PC-3 (cell line): ENCODE measurements at places on chromosomes 6 and 20. TPM values are rescaled to one million over a fixed set of nuclear protein-coding genes. Genes with fewer than 3 reads are reported as not detected.

GRCh38 chr6:50380406-50381098 is 330.8 kb upstream of the DEFB112 start:
- no peak for DNase-seq

GRCh38 chr6:105608711-105609374 is 206.0 kb upstream of the PREP start:
- peak; percentile 84 for DNase-seq

DNA sequence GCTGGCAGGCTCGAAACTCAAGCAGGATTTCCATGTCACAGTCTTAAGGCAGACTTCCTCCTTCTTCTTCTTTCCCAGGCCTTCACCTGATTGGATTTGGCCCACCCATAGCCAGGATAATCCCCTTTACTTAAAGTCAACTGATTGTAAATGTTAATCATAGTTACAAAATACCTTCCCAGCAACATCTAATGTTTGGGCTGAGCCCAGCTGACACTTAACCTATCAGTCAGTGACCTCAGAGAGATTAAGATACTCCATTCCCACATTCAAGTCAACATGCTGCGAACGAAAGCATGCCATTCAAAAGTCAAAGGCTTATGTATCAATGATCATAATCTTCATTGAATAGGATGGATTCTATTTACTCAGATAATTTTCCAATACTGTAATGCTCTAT is 16.0 kb downstream of the MAP7 start:
- DNase-seq: no peak

- DNase-seq: peak; percentile 43
Measured at GRCh38 chr20:5001174-5002076, at the start of gene SLC23A2. TSS of gene SLC23A2 (minus strand) at chr20:5001510. CDS start at chr20:4932562, 68,948 bp downstream.

Gene RPP40
- total RNA-seq: 29.3 and 37.9 TPM in 2 replicates

DNA sequence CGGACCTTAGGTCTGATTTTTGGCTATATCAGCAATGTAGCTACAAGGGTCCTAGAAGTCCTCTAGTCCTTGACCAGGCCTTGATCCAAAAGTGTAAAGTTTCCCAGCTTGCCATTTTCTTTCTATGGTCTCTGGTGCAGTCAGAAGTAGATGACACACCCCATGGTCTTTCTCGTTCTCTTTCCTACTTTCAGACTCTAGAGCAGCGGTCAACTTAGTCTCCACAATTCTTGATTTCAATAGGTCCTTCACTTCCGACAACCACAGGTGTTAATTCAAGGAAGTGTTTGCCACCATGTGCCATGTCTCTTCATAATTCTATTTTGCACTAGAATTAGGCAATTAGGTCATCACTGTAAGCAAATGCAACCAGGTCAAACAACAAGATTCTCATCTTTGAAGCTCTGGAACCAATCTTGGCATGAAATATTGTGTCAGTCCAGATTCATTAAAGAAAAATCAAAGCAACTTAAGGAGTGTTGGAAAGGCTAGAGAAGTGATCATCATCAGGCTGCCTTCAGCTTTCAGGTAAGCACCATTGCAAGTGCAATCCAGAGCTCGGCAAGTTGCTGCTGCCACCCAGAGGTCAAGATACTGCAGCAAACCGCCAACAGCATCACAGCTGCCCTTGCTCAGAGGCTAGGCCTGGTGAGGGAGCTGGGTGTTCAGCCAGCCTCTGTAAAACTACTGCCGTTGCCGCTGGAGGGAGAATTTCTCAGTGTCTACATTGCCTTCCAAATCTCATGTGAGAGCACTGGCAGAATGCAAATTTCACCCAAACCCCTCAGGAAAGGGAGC is 5.6 kb upstream of the SYNE1 start:
- peak; percentile 60 for DNase-seq

DNA sequence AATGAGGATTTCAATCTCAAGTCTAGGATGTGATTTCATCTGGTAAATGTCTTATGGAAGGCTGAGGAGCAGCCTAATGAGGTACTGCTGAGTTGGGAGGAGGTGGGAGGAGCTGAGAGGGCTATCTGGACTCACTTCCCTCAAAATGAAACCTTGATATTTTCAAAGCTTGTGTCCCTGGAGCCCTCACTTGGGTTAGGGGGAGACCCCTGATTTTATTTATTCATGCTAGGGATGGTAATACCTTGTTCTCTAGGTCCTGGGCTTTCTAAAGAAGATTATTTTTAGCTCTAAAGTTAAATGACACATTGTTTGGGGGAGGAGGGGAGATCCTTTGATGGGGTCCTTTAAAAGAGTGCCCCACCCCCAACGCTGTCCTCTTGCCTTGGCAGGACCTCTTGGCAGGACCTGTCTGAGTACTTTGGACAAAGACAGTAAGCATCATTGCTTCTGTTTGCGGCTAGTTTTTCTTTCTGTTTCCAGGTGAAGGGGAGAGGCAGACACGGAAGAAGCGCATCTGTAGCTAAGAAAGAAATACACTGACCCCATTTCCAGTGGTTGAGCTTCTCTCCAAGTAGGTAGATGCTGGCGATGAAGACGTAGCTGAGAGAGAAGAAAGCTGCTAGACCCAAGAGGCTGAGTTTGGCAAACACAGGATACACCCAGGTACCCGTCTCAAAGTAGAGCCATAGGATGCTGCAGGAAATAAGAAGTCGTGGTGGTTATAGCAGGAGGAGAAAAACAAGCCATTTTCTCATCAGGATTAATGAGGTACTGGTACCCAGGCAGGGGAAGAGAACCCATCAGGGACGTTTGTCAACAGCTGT is 55.6 kb downstream of the ADTRP start:
- DNase-seq: no peak

GRCh38 chr20:61789329-61789728 is 276.4 kb downstream of the TAF4 start:
- DNase-seq: no peak

GRCh38 chr6:166497087-166497899 is 89.2 kb downstream of the RAMACL start:
- no peak for DNase-seq

GRCh38 chr20:63055575-63056235 is 48.9 kb upstream of the BHLHE23 start:
- no peak for DNase-seq

DNA sequence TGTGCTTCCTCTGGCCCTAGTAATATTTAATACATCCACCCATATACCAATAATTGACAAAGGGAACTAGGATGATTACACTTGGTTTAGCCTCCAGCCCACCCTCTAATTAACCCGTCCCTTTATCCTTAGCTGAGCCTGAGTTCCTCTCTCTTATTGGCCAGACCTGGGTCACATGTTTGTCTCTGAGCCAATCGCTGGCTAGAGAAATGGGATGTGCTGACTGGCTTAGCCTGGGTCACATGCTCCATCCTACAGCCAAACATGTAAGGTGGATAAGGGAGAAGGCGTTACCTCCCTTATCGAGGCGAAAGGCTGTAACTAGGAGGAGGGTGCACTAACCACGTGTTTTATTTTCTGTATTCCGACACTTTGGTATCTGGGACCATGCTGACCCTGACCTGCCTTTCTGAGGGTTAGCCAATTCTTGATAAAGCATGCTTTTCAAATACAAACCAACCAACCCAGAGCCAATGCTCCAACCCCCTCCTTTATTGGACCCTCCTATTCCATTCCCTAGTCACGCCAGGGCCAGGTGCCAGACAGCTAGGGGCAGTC is 262.7 kb downstream of the PREX1 start:
- no peak for DNase-seq
